GM04503 (cell line): ENCODE measurements at places on chromosomes 6 and 20.
A peak's percentile ranks its signal among the peaks of the same experiment; 100 is the strongest.

- DNase-seq, result no peak
These were observed 158.9 kb upstream of the FUT9 start for GRCh38 chr6:95856876-95857364.

DNA sequence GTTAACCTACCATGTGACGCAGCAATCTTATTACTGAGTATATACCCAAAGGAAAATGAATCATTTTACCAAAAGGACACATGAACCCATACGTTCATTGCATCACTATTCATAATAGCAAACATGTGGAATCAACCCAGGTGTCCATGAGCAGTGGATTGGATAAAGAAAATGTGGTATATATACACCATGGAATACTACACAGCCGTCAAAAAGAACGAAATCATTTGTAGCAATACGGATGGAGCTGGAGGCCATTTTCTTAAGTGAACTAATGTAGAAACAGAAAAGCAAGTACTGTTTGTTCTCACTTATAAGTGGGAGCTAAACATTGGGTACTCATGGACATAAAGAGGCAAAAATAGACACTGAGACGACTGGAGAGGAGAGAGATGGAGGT lies 44.2 kb downstream of the TBPL1 start:
- DNase-seq, result no peak

DNA sequence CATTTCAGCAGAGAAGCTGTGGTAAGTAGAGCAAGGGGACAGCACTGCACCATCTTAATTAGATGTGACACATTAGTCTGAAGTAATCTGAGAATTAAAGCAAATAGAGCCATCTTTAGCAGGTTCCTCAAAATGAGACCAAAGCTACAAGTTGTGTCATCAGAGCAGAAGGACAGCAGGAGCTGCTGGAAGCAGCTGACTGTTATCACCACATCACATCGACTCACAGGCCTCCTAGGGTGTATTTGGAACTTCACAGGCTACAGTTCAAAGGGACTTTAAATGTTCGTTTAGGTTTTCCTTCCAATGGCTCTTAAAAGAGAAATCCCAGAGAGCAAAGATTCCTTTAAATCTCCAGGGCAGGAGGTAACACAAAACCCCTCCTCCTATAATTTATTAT lies 69.5 kb downstream of the LCA5 start:
- no peak for DNase-seq

DNA sequence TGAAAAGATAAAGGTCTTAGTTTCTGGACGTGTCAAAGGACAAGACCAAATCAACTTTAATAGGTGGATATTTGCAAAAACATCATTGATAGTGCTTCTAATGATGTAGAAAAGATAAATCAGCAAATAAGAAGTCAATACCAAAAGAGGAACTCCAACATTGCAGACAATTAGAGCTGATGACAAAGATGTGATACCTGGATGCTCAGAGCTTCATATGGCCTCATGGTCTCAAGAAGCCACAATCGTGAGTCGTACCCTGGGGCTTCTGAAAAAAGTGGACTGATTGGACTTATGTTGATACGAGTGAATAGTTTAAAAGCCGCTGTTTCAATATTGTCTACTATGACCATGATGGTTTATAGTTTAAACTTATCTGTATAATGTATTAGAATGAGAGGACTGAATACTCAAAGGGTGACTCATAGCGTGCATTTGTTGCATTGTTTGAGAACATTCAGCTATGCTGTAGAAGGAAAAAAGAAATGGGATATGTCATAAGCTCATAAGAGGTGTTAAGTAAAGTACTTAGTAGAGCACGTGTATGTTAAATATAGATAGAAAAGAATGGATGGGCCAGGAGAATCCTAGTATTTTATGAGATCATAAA lies 54.6 kb upstream of the RIPOR2 start:
- no peak for DNase-seq

DNA sequence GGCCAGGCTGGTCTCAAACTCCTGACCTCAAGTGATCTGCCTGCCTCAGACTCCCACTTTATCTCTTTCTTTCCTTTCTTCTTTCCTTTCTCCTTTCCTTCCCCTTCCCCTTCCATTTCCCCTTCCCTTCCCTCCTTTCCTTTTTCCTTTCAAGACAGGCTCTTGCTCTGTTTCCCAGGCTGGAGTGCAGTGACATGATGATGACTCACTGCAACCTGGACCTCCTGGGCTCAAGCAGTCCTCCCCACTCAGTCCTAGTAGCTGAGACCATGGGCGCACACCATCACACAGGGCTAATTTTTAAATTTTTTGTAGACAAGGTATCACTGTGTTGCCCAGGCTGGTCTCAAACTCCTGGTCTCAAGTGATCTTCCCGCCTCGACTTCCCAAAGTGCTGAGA lies 377.6 kb upstream of the ZFP64 start:
- no peak for DNase-seq

GRCh38 chr6:91281901-91282300 lies 695.0 kb upstream of the MAP3K7 start:
- DNase-seq, result no peak

GRCh38 chr6:163984124-163984936 lies 569.8 kb downstream of the QKI start:
- DNase-seq, result no peak

- no peak for DNase-seq
These were observed 21.1 kb downstream of the TAF4 start for GRCh38 chr20:62044631-62045030.

GRCh38 chr6:96749891-96750290 lies 87.4 kb downstream of the GPR63 start:
- no peak for DNase-seq

DNA sequence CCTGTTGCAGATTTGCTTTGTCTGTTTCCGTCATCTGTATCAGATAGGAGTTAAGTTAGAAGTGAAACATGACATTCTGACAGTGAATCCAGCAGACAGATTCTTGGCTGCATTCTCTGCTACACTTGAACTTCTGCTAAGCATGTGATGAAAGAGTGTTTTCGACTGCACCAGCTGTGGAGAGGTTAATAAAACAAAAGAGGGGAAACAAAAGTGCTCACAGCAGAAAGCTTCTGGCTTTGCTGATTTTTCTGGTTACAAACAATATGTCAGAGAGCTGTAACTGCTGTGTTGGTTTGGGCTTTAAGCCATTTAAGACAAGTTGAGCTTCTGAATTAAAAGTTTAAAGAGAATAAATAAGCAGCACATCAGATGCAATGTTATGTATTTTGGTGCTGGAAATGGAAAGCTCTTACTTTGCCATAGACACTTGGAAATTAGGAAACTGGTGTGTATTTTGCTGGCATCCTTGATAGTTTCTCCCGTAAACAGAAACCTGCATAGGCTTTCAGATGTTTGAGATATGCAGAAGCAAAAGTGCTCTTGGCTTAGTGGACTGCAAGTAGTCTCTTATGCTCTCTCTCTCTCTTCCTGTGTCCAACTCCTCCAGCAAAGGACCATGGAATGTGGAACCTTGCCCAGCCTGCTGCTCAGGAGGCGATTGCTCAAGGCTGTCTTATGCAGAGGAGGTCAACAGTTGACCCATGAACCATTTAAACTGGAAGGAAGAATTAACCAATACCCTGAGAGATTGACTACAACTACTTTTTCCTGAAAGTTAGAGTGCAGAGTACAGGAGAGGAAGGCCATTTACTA lies 104.9 kb downstream of the RPS12 start:
- peak; percentile 64 for DNase-seq

DNA sequence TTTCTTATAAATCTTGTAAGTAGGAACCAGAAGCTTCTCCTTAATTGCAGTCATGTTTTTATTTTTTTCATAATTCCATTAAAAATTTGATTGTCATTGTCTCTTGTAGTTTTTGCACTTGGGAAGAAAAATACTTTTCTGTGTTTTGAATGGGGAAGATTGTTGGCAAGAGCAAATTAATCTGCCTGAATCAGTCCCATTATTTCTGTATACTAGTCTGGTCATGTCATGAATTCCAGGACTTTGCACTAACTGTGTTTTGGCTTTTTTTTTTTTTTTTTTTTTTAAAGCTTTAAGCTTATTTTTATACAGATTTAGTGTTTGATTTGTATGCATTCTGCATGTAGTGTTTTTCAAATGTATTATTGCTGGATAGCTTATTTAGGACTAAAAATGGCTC lies 47.6 kb downstream of the RALGAPB start:
- DNase-seq, result no peak

GRCh38 chr20:23212464-23212995 lies 126.4 kb upstream of the CD93 start:
- DNase-seq, result no peak

GRCh38 chr6:1949538-1949937 lies 295.9 kb downstream of the GMDS start:
- DNase-seq, result no peak
